ENCODE measurements at places on chromosomes 6 and 20.
A peak's percentile ranks its signal among the peaks of the same experiment; 100 is the strongest.

- DNase-seq = no peak
These were observed 10.3 kb downstream of the PDE10A start for GRCh38 chr6:165652766-165653165.

DNA sequence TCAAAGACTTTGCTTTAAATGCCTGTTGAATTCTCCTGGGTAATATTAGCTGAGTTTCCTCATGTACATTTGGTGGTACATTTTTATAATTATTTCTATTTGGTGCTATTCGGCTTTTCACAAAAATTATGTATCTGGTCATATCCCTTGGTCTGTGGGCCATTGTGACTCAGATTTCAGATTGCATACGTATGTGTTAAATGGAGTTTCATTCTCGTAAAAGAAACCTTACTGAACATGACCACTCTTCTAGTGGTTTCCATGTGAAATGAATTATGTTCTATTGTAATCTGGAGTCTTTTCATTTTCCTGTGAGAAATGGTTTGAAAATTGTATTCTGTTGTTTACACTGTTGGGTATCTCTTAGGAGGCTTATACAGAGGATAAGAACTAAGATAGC, 386.2 kb upstream of the FLRT3 start:
- no peak for DNase-seq

GRCh38 chr6:156852858-156853216, 75.7 kb downstream of the ARID1B start:
- no peak for DNase-seq

DNA sequence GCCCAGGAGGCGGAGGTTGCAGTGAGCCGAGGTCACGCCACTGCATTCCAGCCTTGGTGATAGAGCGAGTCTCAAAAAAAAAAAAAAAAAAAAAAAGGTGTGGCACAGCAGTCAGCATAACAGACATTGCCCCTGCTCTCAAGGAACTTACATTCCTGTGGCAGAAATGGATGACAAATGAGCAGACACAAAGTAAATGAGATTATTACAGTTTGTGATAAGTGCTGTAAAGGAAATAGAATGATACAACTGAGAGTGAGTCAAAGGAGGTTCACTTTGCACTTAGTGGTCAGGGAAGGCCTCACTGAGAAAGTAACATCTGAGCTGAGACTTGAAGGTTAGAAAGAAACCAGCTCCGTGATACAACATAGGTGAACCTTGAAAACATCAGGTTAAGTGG, 36.4 kb downstream of the CEP250 start:
- DNase-seq = no peak

DNA sequence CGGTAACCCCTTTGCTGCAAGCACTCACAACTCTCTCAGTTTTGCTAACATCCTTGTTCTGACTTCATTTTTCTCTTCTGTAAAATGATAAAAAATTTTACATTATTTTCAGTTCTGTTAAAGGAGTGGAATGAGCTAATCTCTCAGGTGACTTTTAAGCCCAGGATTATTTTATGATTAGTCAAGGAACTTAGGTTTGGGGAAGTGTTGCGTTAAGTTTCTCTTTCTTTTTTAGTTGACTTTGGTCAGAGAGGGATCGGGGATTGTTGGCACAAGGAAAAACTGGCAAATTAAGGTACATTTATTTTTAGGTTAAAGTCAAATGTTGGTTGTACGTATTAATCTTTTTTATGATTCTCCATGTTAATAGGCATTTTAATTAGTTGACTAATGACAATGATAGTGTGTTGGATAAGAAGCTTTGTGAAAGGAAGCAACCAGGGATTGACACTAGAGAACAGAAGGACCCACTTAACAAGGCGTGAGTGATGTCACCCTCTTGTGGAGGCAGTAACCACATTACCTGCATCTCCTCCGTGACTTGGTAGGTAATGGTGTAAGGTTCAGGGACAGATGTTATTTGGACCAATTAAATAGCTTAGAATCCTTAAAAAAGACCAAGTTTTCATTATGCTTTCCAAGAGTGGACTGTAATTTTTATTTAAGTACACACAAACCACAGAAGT, 31.6 kb downstream of the CD83 start:
- DNase-seq = no peak

- no peak for DNase-seq
These were observed 295 bp upstream of the TBC1D22B start for GRCh38 chr6:37257320-37257633.

GRCh38 chr20:37567671-37568588, 40.3 kb upstream of the BLCAP start:
- peak; percentile 58 for DNase-seq

GRCh38 chr6:21245488-21245887, 348.1 kb upstream of the SOX4 start:
- no peak for DNase-seq

- DNase-seq = no peak
These were observed 375.2 kb downstream of the CD109 start for GRCh38 chr6:74071214-74071613.

GRCh38 chr6:168304752-168305015, 14.9 kb downstream of the DACT2 start:
- no peak for DNase-seq

DNA sequence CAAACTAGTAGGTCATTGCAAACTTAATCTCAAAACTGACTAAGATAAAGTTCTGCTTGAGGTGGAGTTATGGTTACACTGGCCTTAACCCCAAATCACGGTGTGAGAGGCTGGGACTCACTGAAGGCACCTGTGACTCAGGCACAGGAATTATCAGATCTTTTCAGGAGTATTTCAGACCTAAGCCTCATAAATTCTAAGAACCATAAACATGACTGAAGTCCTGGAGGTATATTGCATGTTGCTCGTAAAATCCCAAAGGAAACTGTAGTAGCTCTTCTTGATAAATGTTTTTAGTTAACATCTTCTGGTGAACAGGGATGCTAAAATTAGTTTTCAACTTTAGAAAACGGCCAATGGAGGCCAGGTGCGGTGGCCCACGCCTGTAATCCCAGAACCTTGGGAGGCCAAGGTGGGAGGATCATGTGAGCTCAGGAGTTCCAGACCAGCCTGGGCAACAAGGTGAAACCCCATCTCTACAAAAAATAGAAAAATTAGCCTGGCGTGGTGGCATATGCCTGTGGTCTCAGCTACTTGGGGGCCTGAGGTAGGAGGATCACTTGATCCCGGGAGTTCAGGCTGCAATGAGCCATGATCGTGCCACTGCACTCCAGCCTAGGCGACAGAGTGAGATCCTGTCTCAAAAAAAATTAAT, 36.5 kb downstream of the DZANK1 start:
- no peak for DNase-seq

DNA sequence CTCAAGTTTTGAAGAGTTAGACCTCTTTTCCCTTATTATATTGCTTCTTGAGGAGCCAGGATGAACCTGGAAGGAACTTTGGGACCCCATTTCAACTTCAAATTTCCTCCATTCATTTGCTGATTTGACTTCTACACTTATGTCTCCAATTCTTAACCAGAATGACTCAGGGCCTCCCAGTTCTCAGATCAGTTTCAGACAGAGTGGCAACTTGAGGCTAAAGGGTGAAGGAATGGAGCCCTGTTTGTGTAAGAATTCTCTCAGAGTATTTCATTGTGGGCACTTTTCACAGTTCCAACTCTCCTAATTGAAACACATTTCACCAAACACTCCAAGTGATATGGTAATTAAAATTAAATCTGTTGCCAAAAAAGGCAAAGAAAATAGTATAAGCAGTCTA, 109.0 kb upstream of the FLRT3 start:
- no peak for DNase-seq

- no peak for DNase-seq
These were observed 88.4 kb upstream of the CEP85L start for GRCh38 chr6:118739696-118740353.

DNA sequence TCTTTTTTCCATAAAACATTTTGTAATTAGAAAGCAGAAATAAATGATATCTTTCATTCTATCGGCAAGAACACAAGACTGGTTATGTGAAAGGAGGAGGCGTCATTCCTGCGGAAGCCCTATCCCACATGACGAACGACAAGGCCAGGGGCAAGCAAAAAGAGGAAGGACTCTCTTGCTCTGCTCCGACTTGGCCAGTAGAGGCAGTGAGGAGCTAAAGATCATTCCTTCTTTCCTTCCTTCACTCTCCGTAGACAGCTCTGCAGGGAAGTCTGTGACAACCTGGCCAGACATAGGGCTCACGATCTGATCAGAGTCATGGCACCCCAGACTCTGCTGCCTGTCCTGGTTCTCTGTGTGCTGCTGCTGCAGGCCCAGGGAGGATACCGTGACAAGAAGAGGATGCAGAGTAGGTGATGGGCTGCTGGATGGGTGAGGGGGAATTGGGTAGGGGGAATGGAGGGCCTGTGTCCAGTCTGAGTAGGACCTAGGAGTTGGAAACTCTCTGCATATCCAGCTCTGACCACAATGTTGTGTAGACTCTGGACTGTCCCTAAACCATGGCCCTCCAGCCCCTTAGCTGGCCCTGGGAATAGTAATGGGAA, at the start of gene WFDC10A:
WFDC10A (plus strand) TSS at position 244 of the 605 bp plus-strand sequence; CDS start at position 319, 75 bp downstream.
- no peak for DNase-seq

- no peak for DNase-seq
These were observed 701.3 kb upstream of the CHD6 start for GRCh38 chr20:42319252-42320013.

GRCh38 chr6:130824978-130825694, 2.1 kb upstream of the SMLR1 start:
- no peak for DNase-seq

DNA sequence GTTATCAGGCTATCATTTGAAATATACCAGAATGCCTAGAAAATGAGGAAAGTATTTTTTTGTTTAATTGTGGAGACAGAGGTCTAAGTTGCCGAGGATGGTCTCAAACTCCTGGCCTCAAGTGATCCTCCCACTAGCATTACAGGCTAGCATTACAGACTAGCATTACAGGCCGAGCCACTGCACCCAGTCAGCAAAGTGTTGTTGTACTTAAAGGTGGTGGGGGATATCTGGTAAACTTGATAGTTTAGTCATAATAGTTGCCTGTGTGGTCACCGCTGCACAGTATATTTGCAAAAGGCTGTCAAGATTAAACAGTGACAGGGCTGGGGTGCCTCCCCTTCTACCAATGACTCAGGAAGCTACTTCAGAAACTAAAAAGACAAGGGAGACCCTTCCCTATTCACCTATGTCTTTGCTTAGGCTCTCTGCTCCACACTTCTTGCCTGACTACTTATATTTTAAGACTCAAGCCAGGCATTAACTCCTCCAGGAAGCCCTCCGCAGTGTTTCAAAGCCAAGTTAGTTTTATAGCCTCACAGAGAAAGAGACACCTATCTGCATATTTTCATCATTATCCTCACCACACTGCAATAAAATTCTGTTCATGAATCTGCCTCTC, 3.1 kb upstream of the AKIRIN2 start:
- no peak for DNase-seq

DNA sequence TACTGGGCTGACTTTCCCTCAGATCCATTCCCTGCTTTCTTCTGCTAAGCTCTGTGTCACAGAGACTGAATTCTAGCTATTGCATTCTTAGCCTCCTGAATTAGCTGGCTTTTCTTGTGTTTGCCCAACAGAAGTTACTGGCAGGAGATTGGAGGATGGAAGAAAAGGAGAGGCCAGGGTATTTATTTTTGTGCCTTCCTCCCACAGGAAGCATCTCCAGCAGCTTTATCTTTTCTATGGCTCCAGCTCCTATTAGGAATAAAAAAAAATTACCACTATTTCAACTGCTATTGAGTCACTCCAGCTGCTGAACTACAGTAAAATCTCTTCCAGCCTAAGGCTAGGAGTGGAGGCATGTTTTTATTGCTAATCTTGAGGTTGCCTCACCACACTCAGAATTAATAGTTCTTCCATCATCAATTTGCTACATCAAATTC, 492.4 kb downstream of the RFPL4B start:
- peak; percentile 11 for DNase-seq

DNA sequence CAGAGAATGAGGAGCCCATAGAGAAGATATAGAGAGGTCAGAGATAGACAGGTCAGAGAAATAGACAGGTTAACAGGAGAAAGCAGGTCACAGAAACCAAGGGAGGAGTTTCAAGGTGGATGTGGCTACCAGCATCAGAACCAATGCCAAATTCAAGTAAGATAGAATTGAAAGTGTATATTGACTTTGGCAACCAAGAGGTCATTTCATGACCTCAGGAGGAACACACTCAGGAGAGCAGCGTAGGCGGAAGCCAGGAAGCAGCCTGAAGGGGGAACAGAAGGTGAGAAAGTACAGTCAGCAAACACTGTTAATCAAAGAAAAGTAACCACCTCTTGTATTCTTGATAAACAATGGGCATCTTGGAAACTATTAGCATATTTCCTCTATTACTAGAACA, 33.9 kb upstream of the ALDH8A1 start:
- no peak for DNase-seq

DNA sequence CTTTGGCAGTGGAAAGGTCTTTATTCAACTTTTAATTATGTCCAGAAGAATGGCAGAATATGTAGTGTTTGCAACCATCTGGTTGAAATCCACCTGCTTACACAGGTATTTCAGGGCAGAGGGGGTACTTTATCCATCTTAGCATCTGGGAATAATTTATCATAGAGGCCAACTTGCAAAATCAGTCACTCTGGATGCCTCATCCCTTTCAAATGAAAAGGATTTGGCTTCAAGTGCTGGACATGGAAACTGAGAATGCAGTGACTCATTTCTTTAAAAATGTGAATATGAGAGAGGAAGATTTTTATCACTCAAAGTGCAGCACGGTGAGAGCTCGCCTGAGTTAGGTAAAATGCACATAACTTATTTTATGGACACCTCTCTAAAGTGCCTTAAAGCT, 758.3 kb downstream of the KIF16B start:
- DNase-seq = no peak

DNA sequence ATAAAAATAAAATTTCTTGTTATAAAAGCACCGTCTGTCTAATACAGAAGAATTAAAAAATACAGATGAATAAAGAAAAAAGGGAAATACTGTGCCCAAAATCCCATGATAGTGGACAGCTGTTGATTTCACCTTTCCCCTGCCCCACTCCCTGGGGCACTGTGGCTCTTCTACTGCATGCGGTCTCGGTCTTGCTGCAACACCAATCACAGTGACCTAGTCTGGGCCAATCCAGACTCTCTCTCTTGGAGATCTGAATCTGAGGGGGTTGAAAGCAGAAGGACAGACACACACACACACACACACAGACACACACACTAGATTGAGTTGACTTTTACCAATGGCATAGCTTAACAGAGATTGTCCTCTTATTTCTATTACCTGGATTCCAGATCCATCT, 70.5 kb upstream of the FYN start:
- DNase-seq = no peak

GRCh38 chr20:8254911-8255582, 123.0 kb downstream of the PLCB1 start:
- DNase-seq = no peak

- DNase-seq = no peak
These were observed 75.4 kb downstream of the ADAT2 start for GRCh38 chr6:143375022-143375585.
